ENCODE measurements at places on chromosomes 5 and 9.

DNA sequence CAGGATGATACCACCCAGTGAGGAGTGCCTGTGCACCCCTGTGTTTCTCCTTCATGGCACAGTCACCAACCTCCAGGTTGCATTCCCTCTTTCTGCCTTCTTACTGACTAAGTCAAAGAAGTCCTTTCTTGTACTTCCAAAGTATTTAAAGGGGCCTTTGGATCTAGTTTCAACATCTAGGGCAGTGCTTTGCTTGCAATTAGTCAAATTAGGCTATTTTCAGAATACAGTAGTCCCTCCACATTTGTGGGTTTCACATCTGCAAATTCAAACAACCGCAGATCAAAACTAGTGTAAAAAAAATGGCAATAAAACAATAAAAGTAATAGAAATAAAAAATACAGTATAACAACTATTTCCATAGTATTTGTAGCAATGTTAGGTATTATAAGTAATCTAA lies 333.9 kb upstream of the SEMA6A start:
- DNase-seq, result no peak

- DNase-seq, result peak; percentile 29
Observed at GRCh38 chr5:97046270-97046982, 96.0 kb downstream of the LIX1 start.

DNA sequence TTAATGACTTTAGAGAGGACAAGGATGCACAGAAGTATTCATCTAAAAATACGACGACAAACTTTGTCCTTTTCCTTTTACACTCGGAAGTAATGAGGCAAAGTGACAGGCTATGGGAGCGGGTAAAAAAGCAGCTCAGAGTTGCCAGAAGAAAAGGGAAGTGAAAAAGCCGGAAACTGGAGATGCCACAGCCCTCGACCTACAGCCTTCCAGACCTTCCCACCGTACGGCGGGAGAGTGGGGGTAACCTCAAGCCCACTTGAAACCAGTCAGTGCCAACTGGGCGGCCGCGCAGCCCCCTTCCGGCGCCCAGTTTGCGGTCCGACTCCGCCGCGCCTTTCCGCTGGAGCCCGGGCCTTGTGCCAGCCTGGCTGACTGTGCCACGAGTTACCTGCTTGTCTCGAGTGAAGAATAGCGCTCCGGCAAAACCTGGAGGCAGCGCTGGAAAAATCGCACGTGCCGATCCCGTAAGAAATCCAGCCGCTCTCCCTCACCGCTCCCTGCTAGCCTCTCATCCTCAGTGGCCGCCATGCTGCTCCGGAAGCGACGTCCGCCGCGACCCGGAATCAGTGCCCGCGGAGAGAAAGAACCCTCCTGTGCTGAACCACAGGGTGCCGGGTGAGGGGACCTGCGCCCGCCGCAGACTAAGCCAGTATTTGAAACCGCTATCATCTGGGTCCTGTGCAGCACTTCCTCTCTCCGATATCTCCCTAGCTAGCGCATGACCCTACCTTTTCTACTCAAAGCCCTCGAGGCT lies at the start of gene PGGT1B:
PGGT1B (minus strand) TSS at position 557 of the 757 bp plus-strand sequence; CDS start at position 531, 26 bp downstream.
- DNase-seq, result peak; percentile 46

DNA sequence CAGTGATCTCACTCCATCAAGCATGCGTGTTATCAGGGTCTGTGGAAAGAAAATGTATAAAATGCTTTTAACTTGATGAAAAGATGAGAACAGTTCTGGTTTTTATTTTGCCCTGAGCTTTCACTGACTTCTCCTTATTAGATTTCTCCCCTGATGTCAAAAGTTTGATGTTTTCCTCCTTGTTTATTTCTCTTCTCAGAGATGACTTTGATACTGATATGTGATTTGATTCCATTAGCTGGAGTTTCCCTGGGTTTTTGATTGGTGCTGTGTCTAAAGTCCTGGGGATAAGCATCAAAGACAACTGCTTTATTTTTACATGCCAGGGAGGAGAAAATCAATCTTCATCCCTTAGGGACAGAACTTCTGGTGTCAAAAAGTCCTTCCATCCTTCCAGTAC lies 510.0 kb downstream of the KCTD16 start:
- no peak for DNase-seq

- no peak for DNase-seq
Observed at GRCh38 chr9:76729980-76730737, 34.1 kb upstream of the PCA3 start.

- DNase-seq, result no peak
Observed at GRCh38 chr9:77806741-77807140, 158.6 kb upstream of the GNA14 start.

DNA sequence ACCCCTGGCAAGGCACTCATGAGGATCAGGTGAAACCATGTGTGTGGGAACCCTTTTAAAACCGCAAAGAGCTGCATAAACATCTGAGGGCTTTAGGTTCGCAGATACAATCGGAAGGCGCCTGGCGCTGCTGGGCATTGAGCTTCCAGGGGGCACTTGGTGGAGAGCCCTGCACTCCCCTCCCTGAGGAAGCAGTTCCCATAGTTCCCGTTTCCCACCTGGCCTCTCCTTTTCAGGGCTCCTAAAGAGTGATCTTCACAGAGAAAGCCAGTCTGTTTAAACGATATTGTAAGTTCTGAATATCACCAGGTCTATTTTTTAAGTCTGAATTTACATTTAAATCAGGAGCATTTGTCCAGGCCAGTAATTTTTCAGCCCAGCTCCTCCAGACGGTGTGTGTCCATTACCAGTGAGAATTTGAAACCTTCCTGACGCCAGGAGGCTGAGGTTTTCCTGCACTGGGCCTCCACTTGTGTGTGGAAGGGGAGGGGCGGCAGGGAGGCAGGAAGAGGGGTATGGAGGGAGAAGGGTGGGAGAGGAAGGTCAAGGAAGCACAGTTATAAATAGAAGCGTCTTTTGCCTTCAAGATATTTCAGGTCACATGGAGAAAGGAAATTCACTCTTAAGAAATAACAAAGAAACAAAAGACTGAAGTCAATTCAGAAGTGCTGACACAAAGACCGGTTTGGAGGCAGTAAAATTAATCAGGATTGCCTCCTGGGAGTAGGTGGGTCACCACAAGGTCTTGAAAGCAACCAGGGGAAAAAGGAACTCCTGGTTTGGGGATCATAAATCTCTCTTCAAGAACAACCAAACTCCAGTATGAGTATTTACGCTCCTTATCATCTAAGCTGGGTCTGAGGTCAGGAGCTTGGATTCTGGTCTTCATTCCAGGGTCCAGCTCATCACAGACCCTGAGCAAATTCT lies 14.3 kb upstream of the MGAT1 start:
- DNase-seq, result no peak

- DNase-seq, result no peak
Observed at GRCh38 chr5:140801494-140801841, 611 bp downstream of the PCDHA3 start.

DNA sequence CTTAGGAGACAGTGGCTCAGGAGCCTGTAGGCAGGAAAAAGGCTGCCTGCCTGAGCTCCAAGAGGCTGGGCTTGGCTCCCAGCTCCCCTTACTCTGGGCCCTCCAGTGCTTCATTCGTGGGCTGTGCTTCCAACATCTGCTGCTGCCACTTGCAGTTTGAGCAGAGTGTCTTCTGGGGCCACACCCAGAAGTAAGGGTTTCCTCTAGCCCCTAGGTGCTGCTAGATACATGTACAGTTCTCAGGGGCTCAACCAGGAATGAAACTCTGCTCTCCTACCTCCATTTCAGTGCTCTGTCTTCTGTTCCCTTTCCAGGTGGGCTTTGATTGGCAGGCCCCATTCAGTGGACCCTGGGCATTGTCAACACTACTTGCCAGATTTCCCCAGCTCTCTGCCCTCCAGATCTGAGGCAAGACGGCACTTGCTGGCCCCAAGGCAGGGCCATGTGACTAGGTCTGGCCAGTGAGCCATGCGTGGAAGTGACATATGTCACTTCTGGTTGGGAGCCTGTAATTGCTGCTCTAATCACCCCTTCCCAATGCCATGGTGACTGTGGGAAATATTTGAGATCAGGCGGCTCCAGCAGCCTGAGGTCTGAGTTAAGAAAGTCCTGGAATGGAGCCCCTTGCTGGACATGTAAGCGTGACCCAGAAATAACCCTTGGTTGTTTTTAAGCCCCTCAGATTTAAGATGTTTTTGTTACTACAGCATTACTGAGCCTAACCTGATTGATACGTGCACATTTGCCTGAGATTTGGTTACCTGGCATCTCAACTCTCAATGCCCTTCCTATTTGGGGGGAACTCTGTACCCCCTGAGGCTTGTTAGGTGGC lies 9.4 kb upstream of the BOD1 start:
- no peak for DNase-seq

DNA sequence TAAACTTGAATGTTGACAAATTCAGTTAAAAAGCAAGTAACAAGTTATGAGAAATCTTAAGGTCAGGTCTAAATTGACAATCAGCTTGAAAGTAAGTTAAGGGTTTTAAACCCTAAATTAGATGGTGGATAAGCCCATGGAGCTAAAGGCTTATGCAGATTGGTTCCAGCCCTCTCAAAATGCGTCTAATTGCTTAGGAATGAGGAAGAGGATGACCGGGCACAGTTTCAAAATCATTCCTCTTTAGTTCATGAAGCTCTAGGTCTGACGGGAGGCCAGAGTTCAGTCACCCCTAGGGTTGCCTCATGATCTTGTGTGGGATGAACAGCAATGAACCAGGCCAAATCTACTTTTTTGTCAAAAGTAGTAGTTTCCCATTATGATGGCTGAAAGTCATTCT lies 75.4 kb downstream of the SLC38A9 start:
- no peak for DNase-seq

GRCh38 chr5:2466966-2467365 lies 284.5 kb downstream of the IRX2 start:
- DNase-seq, result no peak

DNA sequence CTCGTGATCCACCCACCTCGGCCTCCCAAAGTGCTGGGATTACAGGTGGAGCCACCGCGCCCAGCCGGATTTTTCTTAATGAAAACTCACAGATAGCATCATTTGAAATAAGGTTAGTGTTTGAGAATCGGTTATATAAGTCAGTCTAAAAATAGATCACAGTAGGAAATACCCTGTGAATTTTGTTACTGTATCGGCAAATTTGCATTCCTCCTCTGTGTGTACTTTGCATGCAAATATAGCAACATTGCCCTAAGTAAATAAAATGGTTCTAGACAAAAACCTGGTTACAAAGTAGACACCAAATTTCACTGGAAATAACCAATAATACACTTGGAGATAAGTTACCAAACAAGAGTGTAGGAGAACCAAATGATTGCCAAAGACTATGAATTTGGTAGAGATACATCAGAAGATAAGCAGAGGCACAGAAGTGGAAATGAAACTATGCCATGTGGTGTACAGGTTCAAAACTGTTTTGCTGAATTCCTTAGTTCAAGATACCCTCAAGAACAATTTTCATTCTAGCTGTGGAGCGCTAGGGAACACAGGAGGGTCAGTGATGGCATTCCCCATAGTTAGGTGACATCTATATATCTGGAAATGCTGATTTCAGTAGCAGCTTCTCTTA lies 58.1 kb downstream of the ICE1 start:
- no peak for DNase-seq

DNA sequence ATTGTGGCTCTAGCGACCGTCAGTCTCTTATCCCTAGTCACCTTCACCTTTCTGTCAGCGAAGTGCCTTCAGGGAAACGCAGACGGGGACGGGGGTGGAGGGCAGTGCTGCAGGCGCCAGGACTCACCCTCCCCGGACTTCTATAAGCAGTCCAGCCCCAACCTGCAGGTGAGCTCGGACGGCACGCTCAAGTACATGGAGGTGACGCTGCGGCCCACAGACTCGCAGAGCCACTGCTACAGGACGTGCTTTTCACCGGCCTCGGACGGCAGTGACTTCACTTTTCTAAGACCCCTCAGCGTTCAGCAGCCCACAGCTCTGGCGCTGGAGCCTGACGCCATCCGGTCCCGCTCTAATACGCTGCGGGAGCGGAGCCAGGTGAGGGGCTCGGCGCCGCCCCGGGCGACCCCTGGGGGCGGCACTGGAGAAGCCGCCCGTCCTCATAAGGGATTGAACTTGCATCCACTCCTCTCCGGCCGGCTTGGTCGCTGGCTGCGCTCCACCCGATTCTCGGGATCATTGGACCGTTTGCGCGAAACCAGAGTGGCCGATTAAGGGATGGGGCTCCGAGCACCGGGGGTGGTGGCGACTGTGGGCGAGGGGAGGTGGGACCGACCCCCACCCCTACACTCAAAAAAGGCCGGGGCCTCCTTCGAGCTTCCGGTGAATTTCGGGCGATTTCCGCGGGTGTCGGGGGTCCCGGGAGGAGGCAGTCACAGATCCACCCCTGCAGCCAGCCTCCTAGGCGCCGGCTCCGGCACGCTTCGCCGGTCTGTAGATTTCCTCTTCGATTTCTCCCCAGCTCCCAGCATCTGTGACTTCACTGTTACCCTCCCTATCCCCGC lies 2.7 kb downstream of the PCDHGC5 start:
- no peak for DNase-seq

- DNase-seq, result no peak
Observed at GRCh38 chr5:37834542-37835379, 5.1 kb downstream of the GDNF start.

DNA sequence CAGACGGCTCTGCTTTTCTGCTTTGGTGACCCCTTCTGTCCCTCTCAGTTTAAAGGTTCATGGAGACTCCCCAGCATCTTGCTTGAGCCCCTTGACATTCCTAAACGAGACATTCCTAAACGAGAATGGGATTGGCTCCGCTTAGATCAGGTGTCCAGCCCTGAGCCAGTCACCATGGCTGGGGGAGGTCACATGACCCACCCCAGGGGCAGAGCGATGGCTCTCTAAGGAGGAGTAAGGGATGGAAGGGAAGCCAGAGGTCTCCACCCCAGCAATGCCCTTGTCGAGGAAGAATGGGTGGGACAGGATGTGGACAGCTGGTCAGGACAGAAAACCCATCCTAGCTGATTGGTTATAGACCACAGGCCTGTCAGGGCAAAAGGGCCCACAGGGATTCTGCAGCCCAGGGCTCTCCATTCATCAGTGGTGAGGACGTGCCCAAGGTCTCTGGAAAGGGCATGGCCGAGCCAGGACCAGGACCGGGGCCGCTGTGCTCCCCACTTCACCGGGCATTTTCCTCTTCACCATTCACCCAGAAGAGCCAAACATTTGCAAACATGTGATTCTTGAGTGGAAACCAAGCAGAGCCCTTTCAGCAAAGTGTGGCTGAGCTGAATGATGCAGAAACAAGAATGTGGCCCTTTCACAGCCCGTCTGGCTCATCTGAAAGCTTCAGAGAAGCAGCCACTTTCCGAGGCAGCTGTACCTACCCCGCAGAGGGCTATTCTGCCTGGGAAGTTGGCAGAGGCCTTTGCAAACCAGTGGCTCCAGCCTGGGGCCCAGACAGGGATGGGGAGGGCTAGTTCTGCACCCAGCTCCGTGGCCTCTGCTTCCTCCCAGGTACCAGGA lies 19.8 kb upstream of the AIF1L start:
- no peak for DNase-seq

All from T-helper 1 cell (primary cell).